ENCODE measurements at places on chromosomes 12 and 14.

- no peak for DNase-seq
Measured at GRCh38 chr12:52918784-52919183, 13.9 kb upstream of the KRT8 start.

- DNase-seq: peak; percentile 34
Measured at GRCh38 chr12:26918321-26919215, 19.2 kb downstream of the INTS13 start.

- DNase-seq: no peak
Measured at GRCh38 chr14:70080076-70080475, 108.7 kb downstream of the SLC8A3 start.

GRCh38 chr12:77401770-77402081, 336.4 kb upstream of the E2F7 start:
- no peak for DNase-seq

- DNase-seq: peak; percentile 79
Measured at GRCh38 chr12:67671419-67671818, 22.9 kb downstream of the DYRK2 start.

GRCh38 chr12:8482571-8483061, 26.9 kb downstream of the CLEC6A start:
- DNase-seq: no peak

GRCh38 chr12:106670131-106670530, 87.3 kb downstream of the RFX4 start:
- DNase-seq: no peak

DNA sequence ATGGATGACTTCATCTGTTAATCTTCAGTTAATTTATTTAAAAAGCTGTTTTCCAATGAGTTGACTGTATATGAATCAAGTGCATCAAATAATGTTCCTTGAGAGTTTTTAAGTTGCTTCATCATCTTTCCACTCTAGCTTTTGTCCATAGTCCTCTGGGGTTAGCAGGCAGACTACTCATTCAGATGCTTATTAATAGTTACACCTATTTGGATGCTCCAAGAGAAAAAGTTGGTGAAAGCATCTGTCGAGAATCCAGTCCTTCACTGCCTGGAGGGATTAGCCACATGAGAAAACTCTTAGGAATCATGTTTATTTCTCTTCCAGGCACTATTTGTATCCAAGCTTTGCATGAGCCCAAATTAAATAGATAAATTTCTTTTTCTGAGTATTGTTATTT, 70.2 kb downstream of the DACT1 start:
- no peak for DNase-seq

DNA sequence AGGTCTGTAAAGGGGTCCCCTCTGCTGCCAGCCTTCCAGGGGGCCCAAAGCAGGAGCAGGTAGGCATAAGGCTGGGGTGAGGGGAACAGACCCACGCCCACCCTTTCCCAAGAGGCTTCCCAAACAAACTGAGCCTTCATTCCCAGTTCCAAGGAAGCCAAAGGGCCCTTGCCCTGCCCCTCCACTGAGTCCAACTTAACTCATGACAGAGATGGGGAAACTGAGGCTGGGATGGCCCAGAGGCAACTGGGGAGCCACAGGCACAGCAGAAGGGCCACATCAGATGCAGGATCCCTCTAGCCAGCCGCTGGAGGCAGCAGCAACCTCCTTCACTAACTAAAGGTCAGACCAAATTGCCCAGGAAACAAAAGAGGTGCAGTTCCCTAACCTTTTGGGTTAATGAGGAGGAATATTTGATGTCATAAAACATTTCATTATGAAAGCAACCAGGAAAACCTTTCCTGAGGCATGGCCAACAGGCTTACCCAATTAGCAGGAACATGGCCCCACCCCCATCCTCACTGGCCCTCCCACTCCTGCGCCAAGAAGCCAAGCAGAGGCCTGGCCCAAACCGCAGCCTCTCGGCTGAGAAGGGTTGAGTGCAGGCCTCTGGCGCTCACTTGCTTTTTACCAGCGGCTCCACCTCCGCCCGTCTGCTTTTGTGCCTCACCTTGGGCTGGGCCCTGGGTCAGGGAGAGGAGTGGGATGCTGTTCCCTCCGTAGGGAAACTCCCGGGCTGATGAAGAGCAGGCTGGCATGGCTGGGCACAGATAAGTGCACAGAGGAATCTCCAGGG, 293.5 kb upstream of the RTL1 start:
- no peak for DNase-seq

DNA sequence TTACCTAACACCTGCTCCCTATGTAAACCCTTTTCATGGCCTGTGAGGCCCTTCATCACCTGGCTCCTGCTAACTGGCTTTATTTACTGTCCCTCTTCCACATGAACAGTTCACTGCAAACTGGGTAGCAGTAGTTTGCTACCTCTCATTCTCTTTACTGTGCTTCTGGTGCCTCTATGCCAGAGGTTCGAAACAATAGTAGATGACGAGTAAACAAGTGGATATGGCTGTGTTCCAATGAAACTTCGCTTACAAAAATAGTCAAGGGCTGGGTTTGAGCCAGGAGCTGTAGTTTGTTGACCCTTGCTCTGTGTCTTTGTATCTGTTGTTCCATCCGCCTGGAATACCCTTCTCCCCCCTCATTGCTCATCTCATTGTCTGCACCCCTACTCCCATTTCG, 233.6 kb upstream of the RMST start:
- no peak for DNase-seq

- DNase-seq: no peak
Measured at GRCh38 chr12:105214670-105215375, 21.2 kb downstream of the APPL2 start.

GRCh38 chr14:64220056-64220455, 74.1 kb downstream of the ESR2 start:
- no peak for DNase-seq

DNA sequence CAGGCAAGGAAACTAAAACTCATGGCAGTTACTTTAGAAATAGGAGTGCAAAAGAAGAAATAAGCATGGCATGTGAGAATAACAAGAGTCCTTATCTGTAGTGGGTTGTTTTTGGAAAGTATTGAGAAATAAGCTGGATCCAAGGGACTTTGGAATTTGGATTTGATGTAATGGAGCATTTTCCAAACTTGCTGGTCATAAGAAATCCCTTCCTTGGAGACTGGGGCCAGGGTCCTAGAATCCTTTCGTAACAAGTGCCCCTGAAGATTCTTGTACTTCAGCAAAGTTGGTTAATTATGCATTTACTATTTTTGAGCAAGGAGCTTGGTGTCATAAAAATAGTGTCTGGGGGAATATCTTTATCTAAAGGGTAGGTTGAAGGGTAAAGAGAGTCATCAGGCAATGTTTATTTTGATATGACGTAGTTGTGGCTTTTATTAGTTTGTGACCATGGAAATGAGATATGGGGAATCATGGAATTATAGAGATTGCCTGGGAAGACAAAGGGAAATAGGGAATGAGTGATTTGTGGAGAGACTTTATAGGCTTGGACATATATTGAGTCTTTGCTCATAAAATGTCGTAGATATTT, 53.9 kb downstream of the WNK1 start:
- DNase-seq: peak; percentile 91

GRCh38 chr14:102622262-102622885, 29.9 kb downstream of the RCOR1 start:
- no peak for DNase-seq

DNA sequence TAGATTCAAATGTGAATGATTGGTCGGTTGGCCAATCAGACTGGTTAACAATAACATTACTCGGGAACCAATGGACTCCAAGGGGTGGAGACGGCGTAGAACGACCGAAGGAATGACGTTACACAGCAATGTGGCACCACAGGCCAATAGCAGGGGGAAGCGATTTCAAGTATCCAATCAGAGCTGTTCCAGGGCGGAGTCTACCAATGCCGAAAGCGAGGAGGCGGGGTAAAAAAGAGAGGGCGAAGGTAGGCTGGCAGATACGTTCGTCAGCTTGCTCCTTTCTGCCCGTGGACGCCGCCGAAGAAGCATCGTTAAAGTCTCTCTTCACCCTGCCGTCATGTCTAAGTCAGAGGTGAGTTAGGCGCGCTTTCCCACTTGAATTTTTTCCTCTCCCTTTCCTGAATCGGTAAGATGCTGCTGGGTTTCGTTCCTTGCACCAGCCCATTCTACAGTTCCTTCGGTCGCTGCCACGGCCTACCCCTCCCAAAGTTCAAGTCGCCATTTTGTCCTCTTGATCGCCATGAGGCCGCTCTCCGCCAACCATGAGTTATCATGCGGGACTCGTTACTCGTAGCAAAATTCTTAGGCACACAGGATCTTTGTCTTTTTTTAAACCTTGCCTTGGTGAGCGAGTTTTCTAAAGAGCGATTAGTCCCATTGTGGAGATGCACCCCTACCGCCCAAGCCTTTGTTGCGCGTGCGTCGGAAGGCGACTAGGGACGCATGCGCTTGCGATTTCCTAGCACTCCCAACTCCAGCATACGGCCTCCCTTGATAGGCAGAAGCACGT, at the start of gene HNRNPA1:
Gene HNRNPA1 (plus strand): TSS at position 259 of the 793 bp plus-strand sequence. CDS start 82 bp downstream, at position 341.
- DNase-seq: peak; percentile 100

DNA sequence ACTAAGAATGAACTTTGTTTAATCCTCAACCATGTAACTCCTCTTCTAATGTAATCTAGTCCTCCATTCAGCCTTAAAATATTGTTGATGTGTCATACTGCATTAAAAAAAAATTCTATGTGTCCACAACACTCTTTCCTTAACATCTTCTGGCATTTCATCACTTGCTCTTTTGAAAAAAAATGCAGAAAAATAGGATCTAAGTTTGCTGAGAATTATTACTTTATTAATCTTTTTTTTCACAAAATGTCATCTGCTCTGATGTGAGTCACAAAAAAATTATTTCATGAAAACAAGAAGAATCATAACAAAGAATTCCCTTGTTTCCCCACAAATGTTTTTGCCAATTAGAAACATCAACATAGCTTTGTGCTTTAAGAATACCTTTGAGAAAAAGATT, 410.1 kb upstream of the MGAT4C start:
- peak; percentile 2 for DNase-seq

- no peak for DNase-seq
Measured at GRCh38 chr12:103640831-103641230, 53.8 kb downstream of the STAB2 start.

DNA sequence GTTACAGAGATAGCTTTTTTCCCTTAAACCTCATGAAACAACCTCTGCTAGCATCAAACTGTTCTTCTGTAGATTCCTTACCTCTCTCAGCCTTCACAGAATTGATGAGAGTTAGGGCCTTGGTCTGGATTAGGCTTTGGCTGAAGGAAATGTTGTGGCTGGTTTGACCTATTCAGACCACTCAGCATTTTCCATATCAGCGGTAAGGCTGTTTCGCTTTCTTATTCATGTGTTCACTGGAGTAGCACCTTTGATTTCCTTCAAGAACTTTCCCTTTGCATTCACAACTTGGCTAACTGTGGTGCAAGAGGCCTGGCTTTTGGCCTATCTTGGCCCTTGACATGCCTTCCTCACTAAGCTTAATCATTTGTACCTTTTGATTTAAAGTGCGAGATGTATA, 50.7 kb upstream of the NRXN3 start:
- no peak for DNase-seq

DNA sequence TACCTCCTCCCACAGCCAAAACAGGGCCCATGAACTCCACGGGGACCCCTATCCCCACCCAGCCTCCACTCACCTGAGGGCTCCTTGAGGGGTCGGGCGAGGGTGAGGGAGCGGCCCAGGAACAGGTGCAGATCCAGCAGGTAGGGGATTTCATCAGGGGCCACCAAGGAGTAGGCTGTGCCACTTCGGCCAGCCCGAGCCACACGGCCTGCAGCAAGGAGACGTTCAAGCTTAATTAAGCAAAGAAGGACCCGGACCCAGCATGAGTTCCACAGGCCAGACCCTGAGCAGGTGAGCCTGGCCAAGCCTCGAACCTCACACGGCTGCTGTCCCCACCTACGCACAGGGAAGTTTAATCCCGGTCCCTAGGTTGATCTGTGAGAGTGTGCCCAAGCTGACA, 15.6 kb downstream of the DDX54 start:
- DNase-seq: no peak

GRCh38 chr14:20376071-20376588, 32.7 kb downstream of the PARP2 start:
- DNase-seq: no peak

DNA sequence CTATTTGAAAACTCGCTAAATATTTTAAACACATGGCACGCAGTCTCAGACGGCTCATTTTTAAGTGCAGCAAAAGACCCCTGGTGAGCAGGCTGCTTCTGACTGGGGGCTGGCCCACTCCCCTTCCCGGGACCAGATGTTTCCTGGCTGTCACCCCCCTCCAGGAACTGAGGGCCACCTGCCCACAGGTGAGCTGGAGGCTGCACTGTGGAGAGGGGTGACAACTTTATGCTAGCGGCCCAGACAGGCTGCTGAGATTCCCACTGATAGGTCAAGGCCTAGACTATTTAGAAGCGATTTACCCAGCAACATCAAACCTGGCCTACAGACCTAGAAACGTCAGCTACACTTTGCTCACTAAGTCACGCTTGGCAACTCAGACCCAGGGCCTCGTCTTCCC, 92.1 kb downstream of the BCL11B start:
- no peak for DNase-seq

GRCh38 chr12:86917121-86917520, 660.9 kb upstream of the MGAT4C start:
- no peak for DNase-seq

DNA sequence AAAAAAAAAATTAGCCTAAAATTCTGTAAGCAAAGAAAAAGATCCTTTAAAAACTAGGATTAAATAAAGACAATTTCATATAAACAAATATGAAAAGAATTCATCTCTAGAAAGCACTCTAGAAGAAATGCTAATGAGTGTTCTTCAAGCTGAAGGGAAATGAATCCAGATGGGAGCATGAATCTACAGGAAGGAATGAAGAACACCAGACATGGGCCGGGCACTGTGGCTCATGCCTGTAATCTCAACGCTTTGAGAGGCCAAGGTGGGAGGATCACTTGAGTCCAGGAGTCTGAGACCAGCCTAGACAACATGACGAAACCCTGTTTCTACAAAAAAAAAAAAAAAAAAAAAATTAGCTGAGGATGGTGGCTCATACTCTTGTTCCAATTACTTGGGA, 297.2 kb downstream of the FBXL14 start:
- DNase-seq: peak; percentile 36

DNA sequence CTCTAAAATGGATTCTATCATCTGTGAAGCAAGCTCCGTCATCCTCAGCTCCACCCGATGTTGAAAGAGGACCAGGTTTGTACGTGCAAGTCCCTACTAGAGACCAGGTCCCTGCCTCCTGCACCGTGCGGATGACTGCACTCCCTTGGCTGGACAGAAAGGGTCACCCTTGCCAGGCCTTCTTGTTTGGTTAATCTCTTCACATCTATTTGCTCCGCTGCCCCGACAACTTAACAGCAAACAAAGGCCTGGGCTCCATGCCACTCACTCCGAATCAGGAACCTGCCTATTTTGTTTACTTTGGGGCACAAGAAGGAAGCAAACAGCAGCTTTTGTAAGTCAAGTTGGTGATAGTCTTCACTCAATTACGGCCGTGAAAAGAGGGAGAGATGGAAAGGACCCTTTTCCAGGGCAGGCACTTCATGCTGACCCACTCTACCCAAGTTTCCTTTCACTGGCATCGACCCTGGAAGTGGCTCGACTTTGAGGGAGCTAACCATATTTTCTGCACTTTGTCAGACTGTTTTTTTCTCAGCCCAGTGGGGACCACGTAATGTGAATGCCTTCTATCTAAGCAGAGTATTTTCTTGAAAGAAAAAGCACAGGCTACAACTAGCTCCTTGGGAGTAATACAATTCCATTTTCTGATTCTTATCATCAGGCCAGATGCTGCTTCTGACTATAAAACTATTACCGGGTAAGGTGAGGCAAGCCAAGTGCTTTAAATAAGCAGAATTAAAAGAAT, 202.6 kb downstream of the FOXN3 start:
- DNase-seq: no peak

All from fibroblast of the aortic adventitia (primary cell).